ENCODE measurements at places on chromosomes 1 and 21. TPM values are rescaled to one million over a fixed set of nuclear protein-coding genes. Genes with fewer than 3 reads are reported as not detected.

Gene MYBPHL
- polyA plus RNA-seq, result 24.1 TPM

Gene KRTAP7-1
- polyA plus RNA-seq, result not detected

DNA sequence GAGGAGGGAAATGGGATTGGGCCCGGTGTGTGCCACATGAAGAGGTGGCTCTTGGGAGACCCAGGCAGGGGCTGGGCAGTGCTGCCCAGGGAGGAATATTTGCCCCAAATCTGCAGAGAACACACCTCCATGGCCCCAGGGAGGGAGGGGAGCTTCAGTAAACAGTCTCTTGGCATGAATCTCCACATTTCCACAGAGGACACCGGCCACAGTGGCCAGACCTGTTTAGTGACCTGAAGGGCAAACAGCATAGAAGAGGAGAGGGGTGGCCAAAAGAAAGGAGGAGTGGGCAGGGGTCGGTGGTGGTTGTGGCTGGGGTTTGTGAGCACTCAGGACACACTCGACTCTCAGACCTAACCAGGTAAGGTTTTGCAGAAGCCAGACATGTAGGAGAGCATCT is 54.0 kb upstream of the IFFO2 start:
- H3K4me1 ChIP-seq, result peaks cover 9% of the 10 kb centered on the region
- no peak for DNase-seq
- H3K27ac ChIP-seq, result peak overlapping the region; percentile 81
- H3K4me3 ChIP-seq, result no peak overlapping the region

Gene MFAP2
- polyA plus RNA-seq, result 2.4 TPM

DNA sequence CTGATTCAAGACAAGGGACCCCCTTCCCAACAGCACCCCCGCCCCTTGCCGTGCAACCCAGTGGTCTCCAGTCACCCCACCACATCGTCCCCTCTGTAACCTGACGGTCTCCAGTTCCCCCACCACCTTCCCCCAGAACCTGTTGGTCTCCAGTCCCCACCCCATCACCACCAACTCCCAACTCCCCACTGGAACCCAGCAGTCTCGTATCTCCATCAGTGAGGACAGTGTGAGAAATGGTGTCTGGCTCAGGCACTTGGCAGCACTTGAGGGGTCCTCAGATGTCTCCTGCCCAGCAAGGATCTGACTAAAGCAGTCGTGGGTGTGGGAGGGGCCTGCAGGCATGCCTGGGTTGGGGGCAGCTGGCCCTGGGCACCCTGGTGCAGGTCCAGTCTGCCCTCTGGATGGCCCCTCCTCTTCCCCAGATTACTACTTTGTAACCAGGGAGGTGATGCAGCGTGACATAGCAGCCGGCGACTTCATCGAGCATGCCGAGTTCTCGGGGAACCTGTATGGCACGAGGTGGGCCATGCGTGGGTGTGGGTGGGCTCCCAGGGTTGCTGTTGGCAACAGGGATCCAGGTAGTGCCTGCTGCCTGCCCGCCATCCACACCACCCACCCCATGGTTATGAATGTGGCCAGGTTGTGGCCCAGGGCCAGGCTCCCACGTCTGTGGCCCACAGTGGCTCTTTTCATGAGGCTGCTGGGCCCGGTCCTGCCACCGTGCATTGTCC is 3.1 kb upstream of the GJC2 start:
- H3K27me3 ChIP-seq, result no peaks in the 10 kb centered on the region
- peaks cover 93% of the 10 kb centered on the region for H3K36me3 ChIP-seq
- DNase-seq, result no peak
- no peak overlapping the region for H3K4me3 ChIP-seq
- H3K27ac ChIP-seq, result no peak overlapping the region
- H3K4me1 ChIP-seq, result peaks cover 9% of the 10 kb centered on the region

Measured in small intestine (tissue), 16 donors.